Non-pigmented ciliary epithelial cell (primary cell): ENCODE measurements at places on chromosomes 16 and 17.

DNA sequence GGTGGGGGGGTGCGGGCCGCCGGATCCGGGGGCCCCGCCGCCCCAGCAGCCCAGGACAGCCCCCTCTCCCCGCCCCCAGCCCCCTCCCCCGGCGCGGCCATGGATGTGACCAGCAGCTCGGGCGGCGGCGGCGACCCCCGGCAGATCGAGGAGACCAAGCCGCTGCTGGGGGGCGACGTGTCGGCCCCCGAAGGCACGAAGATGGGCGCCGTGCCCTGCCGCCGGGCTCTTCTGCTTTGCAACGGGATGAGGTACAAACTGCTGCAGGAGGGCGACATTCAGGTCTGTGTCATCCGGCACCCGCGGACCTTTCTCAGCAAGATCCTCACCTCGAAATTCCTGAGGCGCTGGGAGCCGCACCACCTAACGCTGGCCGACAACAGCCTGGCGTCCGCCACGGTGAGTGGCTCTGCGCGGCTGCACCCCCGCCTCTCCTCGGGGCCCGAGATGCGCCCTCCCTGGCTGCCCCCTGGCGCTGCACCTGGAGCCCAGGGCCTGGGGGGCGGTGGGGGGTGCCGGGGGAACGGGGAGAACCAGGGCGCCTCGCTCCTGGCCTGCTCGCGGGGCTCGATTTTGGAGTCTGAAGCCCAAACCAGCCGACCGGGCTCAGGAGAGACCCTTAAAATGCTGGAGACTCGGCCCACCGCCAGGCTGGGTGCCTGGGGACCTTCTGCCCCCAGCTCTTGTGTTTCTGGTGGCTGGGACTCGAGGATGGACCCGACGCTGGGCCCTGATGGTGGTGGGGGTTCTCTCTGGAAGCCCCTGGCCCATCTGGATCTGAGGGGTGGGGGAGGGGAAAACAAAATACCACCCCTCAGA lies 744 bp downstream of the CMIP start:
- DNase-seq = no peak

GRCh38 chr17:72572604-72573491 lies 452.0 kb downstream of the SOX9 start:
- DNase-seq = no peak

GRCh38 chr16:85216522-85217375 lies 104.5 kb upstream of the CIBAR2 start:
- DNase-seq = no peak

DNA sequence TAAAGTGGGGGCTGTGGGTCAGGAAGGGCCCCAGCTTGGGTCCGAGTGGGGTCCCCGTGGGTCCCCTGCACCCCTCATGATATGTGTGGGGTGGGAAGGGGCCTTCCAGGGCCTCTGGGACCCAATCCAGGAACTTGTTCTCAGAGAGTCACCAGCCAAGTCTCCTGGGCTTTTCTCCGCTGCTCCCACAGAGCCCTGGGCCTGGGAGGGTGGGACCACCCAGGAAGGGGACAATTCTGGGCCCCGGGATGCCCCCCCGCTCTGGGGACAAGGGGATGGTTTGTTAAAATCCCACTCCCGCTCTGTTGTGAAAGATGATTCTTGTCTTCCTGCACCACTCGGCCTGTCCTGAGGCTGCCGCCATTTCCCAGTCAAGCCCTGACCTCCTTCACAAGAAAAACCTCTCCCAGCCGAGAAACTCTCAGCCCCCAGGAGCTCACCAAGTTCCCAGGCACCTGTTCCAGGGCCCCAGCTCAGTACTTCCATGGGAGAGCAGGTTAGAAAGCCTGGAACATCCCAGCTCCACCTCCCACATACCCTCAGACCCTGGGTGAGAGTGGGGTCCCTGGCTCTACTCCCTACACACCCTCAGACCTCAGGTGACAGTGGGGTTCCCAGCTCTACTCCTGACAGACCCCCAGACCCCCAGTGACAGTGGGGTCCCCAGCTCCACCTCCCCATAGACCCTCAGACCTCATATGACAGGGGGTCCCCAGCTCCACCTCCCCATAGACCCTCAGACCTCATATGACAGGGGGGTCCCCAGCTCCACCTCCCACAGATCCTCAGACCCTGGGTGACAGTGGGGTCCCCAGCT lies 75.1 kb downstream of the METRNL start:
- DNase-seq = no peak

DNA sequence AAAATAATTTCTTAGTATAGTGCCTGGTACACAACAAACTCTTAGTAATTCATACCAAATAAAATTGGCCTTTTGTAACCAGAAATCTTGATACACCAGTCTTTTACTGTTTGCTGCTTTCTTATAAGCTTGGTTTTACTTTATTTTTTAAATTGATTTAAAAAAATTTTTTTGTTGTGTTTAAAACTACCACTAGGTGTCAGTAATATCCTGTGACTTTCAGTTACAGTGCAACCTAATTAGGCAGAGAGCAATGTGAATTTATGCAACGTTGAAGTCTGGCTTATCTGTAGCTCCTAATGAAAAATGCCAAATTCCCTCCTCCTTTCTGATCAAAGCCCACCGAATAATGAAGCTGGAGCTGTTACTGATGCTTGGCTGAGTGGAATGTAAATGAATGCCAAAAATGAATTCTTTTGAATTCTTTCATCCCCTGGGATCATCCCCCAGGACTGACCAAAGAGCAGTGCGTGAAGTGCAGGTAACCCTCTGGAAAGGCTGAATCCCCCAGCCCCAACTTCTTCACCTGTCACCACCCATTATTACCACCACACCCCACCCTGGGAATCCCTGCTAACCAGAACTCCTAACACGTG lies 3.8 kb downstream of the ERCC4 start:
- peak; percentile 9 for DNase-seq

- DNase-seq = no peak
These were observed 73.0 kb downstream of the MARCHF10 start for GRCh38 chr17:62735044-62735651.
